ENCODE measurements at places on chromosomes 2 and 18.

- DNase-seq, result no peak
Observed at GRCh38 chr2:236553522-236553921, 16.1 kb upstream of the ACKR3 start.

DNA sequence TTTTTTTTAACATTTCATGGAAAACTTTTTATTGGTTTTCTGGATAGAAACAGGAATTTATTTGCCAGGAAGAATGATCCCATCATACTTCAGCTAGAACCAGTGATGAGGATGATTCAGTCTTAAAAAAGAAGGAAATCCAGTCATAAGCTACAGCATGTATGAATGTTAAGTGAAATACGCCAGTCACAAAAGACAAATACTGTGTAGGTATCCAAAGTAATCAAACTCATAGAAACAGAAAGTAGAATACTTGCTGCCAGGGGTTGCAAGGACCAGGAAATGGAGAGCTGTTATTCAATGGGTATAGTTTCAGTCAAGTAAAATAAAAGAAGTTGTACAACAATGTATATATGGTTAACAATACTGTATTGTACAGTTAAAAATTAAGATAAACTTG, 21.3 kb downstream of the PSME4 start:
- DNase-seq, result no peak

GRCh38 chr2:52698408-52698807, 1069.2 kb upstream of the CHAC2 start:
- no peak for DNase-seq

DNA sequence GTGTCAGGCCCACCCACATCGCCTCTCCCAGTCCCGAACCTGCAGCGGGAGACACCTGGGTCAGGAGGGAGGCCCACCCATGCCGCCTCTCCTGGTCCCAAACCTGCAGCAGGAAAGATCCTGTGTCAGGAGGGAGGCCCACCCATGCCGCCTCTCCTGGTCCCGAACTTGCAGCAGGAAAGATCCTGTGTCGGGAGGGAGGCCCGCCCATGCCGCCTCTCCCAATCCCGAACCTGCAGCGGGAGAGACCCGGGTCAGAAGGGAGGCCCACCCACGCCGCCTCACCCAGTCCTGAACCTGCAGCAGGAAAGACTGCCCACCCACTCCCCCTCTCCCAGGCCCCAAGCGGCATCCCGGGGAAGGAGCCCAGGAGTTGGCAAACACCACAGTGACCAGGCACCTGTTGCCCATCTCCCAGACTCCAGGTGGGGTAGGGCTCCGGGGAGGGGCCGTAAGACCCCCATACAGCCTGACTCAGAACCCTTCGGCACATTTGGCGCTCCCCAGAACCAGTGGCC, 7.8 kb downstream of the SLC66A2 start:
- no peak for DNase-seq

DNA sequence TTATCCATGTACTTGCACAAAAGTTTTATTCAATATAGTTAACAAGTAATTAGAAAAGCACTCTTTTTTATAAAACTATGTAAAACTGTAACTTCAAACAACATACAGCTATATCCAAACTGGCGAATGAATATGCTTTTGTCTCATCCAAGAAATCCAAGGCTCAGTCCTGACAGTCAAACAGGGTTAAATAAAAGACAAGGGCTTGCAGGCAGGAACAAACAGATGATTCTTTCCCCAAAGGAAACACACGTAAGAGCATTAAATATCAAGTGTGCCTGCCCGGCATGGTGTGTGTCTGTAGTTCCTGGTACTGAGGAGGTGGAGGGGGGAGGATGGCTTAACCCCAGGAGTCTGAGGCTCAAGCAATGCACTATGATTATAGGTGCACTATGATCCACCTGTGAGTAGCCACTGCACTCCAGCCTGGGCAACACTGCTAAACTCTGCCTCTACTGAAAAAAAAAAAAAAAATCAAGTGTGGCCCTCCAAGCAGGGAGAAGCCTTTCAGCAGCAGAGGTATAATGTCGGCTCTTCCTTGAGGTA, 171.3 kb downstream of the DLGAP1 start:
- DNase-seq, result no peak

GRCh38 chr2:162731917-162732804, 106.4 kb downstream of the KCNH7 start:
- DNase-seq, result no peak

DNA sequence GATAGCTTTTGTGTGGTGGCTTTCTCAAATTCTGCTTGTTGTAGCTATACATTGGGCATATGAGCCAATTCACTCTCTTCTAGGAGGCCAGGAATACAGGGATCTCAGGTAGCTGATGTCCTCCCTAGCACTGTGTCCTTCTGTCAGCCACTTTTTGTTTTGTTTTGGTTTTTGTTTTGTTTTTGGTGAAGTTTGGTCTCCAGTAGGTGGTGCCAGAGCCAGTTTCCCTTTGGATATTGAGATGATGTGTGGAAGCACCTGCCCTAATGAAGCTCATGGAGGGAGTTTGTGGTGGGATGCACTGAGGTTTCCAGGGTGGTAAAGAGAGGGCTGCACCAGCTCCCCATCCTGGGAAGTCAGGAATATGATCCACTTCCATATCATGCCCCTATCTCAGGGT, 100.5 kb upstream of the VWC2L start:
- DNase-seq, result no peak

DNA sequence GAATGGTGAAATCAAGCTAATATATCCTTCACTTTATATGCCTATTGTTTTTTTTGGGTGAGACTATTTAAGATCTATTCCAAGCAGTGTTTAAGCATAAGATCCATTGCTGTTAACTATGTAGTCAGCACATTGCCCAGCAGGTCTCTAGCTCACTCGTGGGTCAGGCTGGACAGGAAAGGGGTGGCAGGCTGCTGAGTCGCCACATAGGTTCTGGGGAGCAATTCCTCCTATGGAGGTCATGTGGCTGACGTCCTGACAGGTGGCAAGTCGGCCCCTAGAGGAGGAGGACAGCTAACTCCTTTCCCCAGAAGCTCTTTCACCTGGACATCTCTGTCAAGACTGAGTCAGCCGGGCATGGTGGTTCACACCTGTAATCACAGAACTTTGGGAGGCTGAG, 13.9 kb upstream of the RAB31 start:
- no peak for DNase-seq

DNA sequence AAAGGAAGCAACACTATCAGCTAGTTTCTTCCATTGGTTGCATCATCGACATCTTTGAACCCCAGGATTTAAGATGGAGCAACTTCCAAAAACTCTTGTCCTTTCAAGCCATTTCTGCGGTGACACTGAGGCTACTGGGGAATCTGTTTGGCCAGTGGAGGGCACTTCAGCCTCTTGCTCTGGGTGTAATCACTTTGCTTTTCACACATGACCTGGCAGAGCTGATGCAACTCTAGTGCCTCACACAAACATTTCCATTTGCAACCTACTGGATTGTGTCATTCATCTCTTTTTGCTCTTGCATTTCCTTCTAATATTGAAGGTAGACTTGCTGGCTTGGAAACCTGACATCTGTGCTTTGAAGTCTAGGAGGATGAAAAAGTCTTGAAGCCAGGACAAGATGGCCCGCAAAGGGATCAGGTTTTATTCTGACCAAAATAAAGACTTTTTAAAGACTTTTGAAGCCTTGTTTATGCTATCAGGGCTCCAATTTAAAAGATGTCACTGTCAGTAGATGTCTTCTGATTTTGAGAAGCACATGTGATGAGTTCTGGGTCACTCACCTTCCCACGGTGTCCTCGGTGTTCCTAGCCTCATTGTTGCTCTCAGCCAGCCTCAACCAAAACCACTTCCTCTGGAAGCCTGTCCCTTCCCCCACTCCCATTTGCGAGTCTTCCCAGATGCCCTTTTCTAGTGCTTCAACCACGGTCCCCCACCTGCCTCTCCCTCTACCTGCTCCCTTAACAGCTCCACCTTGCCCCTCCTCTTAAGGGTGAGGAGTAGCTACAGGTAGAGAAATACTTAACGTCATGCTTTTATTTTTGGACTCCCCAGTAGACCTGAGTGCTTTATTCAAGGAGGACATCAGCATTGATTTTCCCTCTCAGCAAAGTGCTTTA, 69.7 kb upstream of the KCNE4 start:
- DNase-seq, result no peak

DNA sequence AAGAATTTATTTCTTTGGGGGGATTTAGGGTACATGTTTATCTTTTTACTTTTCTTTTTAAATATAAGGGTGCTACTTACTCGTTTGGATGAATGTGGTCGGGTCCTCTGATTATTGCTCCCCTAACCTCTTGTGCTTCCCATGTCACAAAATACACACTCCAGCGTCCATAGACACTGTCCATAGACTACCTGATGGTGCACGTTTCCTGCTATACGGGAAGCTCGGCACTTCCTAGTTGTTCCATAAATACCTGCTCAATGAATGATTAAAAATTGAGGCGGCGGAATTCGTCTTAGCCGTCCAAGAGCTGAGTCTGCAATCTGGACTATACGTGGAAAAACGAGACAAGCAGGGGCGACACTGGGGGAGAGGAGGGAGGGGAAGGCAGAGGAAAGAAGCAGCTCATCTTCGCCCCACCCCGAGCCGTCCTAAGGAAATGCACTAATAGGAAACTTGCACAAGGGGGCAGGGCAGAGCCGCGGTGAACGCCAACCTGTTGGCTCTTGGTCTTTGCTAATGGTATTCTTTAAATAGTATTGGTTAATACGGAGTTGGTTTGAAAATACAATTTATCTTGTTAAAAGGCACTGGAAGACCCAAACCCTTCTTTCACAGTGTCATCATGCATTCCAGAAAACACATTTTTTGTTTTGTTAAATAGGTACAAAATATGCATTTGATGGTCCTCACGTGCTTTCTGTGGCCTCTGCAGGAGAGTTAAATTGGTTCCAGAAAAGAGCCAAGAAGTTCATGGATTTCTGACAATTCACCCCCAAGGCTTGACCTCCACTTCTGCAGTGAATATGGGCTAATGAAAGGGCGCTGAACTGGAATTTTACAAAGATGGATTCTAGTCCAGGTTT, 73.0 kb upstream of the KCTD1 start:
- no peak for DNase-seq

DNA sequence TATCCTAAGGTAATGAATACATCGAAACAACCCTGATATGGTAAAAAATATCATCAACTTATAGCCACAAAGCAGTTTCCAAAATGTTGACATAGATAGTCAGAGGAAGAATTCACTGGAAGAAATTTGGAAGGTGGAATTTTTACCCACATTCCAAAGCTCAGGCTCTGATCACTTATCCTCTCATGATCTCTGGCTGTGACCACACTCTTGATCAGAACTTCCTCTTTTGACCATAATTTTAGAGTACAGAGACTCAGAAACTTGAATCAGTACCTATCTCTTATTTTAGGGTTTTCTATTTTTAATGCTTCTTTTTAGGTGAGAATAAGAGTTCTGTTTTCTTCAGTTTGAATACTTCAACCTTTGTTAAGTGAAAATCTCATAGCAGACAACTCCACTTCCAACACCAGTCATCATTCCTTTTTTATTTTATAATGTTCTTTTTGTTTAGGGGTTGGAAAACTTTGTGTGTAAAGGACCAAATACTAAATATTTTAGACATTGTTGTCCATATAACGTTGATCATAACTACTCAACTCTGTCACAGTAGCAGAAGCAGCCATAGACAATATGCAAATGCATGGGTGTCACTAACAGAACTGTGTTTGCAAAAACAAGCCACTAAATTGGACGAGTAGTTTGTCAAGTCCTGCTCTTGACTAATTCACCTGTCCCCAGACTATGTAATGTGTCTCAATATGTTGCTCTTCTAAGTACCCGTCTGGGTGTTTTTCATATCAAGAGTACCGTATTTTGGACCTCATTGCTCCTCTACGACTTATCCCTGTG, 891.6 kb upstream of the CRIM1 start:
- DNase-seq, result peak; percentile 16

DNA sequence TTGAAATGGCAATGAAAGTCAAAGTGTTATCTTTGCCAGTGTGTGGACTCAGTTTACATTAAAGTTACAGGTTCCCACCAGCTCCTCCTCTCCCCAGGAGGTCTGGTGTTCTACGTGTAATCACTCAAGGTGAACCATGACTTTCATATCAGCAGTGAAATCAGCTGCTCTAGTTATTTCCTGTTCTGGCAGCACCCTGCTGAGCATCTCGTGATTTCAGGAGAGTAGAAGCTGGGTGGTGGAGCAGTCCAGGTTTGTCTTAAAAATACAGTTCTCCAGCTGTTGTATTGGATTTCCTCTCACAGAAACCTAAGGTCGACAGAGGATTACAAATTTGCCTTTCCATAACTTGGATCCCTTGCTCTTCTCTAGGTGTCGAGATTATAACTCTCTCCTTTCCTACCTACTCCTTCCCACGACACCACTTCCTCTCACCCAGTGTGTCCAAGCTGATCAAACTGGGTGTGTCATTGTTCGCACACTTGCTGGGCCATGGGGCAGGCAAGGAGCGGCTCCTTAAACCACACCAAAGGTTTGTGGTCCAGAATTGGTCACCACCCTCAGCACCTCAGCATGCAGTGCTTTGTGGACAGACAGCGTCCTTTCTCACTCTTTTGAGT, 13.0 kb upstream of the ARHGAP25 start:
- DNase-seq, result no peak

DNA sequence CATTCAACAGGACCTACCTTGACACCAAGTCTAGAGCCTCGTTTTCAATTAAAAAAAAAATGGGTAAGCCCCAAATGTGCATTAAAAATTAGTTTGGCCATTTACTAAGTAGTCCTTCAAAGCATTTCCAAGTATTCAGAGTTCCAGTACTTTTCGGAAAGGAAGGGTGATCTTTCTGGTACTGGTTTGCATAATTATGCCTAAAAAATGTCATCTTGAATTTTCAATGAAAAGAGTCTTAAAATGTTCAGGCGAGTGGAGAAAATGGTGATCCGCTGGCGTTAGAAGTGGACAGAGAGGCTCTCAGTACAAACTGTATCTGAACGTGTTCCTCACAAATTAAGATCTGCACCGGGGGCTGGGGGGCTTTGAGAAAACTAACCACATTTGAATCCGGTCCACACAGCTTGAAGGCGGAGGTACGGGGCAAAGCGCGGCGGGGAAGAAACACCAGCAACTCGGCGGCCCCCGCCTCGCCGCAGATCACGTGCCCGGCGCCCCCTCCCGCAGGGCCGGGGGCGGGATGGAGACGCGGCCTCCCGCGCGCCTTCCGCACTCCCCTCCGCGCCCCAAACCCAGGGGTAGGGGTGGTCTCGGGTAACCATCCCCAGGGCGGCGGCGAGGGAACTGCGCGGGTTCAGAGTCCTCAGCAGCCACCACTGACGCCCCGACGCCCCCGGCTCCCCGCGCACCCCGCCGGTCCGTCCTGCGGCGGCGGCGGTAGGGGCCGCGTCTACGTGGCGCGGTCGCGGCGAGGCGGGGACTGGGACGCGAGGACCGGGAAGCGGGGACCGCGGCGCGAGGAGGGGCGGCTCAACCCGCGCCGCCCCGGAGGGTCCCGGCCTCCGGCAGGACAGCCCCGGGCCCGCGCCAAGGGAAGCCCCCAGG, 564 bp downstream of the LPIN2 start:
- DNase-seq, result no peak

- DNase-seq, result no peak
Observed at GRCh38 chr2:240568678-240569522, 616 bp downstream of the RNPEPL1 start.

DNA sequence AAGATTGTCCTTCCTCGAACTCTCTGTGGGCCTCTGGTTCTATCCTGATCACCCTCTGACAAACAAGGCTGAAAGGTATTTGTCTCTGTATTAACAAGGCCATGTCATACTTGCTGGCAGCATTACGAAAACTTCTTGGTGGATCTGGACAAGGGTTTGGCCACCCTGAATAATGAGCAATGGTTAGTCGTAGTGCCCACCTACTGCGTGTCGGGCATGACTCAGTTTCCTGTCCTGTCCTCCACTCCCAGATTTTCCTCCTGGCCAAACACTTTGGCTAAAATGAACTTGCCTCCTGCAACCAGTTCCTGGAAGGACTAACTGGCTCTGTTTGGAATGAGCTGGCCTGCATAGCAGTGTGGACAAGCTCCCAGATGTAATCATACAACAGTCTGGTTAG, 198.5 kb upstream of the SMIM21 start:
- DNase-seq, result no peak

All from HS-5 (cell line).